PC-9 (cell line): ENCODE measurements at places on chromosomes 5 and 9. TPM values are rescaled to one million over a fixed set of nuclear protein-coding genes. Genes with fewer than 3 reads are reported as not detected.

GAS1 gene
- total RNA-seq: not detected in 2 replicates

ADAMTS13 gene
- 7.1 and 11.1 TPM in 2 replicates for total RNA-seq

CENPH gene
- total RNA-seq: 30.1 and 45.7 TPM in 2 replicates

ADAMTSL2 gene
- 0.39 and 0.50 TPM in 2 replicates for total RNA-seq

SLC6A3 gene
- total RNA-seq: not detected in 2 replicates

NKD2 gene
- 0.57 and 2.6 TPM in 2 replicates for total RNA-seq

DNA sequence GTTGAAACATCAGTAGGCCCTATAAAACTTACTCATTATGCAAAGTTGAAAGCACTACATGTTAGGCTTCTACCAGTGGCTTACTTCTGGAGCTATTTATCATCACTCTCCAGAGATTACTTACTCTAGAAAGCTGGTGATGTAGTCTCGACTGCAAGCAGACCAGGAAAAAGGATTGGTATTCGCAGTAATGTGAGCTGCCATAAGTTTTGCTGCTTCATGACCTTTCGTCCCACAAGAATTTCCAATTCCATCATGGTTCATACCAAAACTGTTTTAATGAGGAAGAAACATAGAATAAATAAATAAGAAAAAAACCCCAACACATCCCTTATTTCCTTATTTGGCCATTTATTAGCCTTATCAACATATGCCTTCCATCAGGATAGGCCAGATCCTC is 181.9 kb downstream of the ADAMTS6 start:
- no peaks in the 10 kb centered on the region for H3K27me3 ChIP-seq
- no peaks in the 10 kb centered on the region for H3K36me3 ChIP-seq
- H3K4me3 ChIP-seq: no peak overlapping the region
- no peak for DNase-seq

GRCh38 chr5:155969537-155969936 is 357.4 kb upstream of the SGCD start:
- DNase-seq: no peak
- H3K27ac ChIP-seq: no peak overlapping the region
- H3K27me3 ChIP-seq: no peaks in the 10 kb centered on the region
- H3K4me1 ChIP-seq: no peaks in the 10 kb centered on the region

DNA sequence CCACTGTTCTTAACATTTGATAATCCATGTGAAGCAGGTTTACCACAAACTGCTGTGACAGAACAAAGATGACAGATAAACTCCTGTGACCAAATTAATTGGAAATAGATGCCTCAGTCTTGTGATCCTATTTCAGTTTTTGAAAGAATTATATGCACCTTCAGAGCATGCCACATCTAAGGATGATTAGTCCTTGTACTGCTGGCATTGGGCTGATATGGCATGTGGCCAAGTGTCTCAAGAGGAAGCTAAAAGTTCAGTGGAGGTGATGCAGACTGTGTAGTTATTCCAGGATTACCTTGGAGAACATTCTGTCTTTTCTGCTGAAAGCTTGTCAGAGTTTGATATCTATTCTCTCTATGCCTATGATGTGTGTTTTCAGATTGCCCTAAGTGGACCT is 314.4 kb upstream of the EFNA5 start:
- no peaks in the 10 kb centered on the region; the same call in 1 of the 2 replicates for H3K4me1 ChIP-seq
- no peak overlapping the region for H3K27ac ChIP-seq
- H3K27me3 ChIP-seq: no peaks in the 10 kb centered on the region
- H3K4me3 ChIP-seq: no peak overlapping the region
- no peaks in the 10 kb centered on the region for H3K36me3 ChIP-seq
- DNase-seq: no peak

DNA sequence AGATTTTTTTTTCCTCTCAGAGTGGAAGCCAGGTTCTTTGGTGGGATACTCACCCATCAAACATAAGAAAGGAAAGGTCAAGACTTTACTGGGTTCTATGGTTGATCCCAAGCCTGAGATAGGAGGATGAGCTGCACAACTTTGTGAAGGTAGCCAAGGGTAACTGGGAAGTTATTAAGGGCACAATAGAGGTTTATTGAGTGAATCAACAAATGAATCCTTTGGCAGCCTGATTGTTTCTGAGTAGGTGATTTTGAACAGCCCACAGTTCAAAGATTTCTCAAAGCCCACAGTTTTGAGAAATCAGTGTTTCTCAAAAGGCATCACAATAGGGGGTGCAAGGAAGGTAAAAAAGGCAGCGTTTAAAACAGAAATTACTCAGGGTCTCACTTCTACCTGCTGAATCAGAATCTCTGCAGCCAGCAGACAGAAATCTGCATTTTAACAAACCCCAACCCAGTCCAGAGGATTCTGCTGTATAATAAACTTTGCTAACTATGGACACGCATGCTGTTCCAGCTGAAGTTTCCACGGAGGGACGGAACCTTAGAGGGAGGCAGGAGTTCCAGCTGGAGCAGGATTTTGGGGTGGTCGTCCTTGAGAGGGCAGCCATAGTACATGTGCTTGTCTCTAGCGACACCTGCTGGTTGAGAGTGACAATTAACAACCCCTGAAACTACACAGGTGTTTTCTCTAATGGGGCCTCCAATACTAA is 32.7 kb upstream of the FSD1L start:
- no peak overlapping the region for H3K4me3 ChIP-seq
- H3K36me3 ChIP-seq: no peaks in the 10 kb centered on the region
- no peak overlapping the region for H3K27ac ChIP-seq
- DNase-seq: peak; percentile 45
- 0 out of 2 replicates have a peak, but pooled peaks cover 3% of the 10 kb centered on the region for H3K4me1 ChIP-seq
- no peaks in the 10 kb centered on the region for H3K27me3 ChIP-seq

GRCh38 chr5:131252824-131253171 is 11.1 kb upstream of the CDC42SE2 start:
- DNase-seq: no peak
- no peak overlapping the region for H3K4me3 ChIP-seq
- H3K4me1 ChIP-seq: peaks cover 3% of the 10 kb centered on the region
- H3K36me3 ChIP-seq: no peaks in the 10 kb centered on the region

DNA sequence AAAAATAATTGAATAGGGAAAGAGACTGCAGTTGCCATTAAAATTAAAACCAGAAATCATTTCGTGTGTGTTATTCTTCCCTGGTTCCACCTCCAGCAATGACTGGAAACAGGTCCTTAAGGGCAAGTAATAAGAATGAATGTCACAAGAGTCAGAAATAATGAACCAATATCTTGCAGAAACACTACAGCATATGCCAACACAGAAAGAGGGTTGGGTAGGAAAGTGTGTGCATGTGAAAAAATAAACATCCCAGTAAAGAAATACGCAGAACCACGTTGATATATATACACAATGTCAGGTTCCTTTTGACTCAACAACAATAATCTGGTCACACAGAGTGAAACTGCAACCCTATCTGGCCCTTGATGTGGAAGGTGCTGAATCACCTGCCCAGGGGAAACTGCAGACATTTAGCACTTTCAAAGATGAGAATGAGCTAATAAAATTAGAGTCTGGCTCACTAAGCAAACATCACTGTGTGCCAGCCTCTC is 15.0 kb downstream of the HMHB1 start:
- no peak overlapping the region for H3K4me3 ChIP-seq
- peaks cover 15% of the 10 kb centered on the region for H3K4me1 ChIP-seq
- H3K27me3 ChIP-seq: no peaks in the 10 kb centered on the region
- peak overlapping the region; percentile 61 for H3K27ac ChIP-seq
- H3K36me3 ChIP-seq: no peaks in the 10 kb centered on the region
- peak; percentile 82 for DNase-seq

DNA sequence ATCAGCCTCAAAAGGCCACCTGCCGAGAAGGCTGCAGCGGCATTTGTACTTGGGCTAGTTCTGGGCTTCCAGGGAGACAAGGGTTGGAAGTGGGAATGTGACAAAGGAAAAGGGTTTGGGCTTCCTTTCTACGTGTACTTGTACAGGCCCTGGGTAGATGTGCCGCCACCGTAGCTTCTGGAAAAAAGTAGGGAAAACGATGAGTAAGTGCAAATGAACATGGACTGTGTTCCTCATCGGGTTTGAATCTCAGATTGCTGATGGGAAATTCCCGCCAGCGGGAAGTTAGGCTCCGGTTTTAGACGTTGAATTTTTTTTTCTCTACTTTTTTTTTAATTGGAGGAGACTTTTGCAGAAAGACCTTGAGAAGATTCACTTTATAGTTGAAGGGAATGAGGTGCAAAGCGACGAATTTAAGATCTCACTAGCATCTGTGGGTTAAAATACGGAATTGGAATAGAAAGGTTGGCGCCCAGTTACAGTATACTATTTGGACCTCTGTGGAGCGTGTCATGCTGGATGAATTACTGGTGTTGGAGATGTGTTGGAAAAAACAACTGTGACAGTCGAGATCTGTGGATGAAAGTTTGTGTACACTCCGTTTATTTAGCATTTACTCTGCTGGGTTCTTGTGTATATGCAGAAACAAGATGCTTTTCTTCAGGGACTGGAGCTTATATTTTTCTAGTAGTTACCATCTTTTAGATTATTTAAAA is 1.2 kb downstream of the G3BP1 start:
- no peak for DNase-seq
- H3K4me1 ChIP-seq: peaks cover 34% of the 10 kb centered on the region
- peak overlapping the region; percentile 66; the same call in 1 of the 2 replicates for H3K27ac ChIP-seq
- no peaks in the 10 kb centered on the region for H3K27me3 ChIP-seq
- H3K36me3 ChIP-seq: peaks cover 28% of the 10 kb centered on the region
- H3K4me3 ChIP-seq: peak overlapping the region; percentile 92

DNA sequence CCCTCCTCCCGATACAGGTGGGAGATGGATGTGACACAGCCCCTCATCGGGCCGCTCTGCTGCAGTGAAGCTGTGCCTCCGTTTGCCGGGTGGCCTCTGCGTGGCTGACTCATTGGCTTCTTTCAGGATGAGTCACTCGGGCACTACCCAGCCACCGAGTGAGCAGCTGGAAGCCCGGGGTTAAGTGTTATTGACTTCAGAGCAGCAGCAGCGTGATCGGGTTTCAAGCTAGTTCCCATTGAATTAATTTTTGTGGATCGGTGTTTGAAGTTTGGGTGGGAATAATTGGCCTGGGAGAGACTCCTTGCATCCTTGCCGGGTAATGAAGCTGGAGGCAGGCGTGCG is 266.4 kb upstream of the IRX4 start:
- H3K27me3 ChIP-seq: peaks cover 69% of the 10 kb centered on the region
- no peak for DNase-seq
- H3K27ac ChIP-seq: no peak overlapping the region
- no peaks in the 10 kb centered on the region for H3K36me3 ChIP-seq
- H3K4me3 ChIP-seq: no peak overlapping the region

- H3K27ac ChIP-seq: no peak overlapping the region
- H3K4me1 ChIP-seq: no peaks in the 10 kb centered on the region
- H3K4me3 ChIP-seq: no peak overlapping the region
- DNase-seq: no peak
Measured at GRCh38 chr9:37996819-37997217, 72.2 kb downstream of the SHB start.

DNA sequence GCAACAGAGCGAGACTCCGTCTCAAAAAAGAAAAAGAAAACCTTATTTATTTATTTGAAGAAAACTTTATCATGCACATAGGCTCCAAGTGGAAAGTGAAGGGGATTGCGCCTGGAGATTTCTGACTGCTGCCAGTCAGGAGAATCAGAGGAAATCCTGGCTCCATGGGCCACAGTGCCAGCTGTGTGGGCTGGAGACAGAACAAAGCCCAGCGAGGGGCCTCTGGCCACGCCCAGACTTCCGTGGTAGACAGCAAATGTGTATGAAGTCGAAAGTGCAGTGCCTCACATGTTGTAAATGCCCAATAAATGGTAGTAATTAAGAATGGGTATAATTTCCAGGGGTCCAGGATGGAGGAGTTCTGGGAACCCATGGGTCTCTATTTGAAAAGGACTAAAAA is 75.8 kb upstream of the WWC1 start:
- H3K27me3 ChIP-seq: peaks cover 83% of the 10 kb centered on the region
- no peaks in the 10 kb centered on the region for H3K36me3 ChIP-seq
- no peak overlapping the region for H3K27ac ChIP-seq
- H3K4me3 ChIP-seq: no peak overlapping the region

DNA sequence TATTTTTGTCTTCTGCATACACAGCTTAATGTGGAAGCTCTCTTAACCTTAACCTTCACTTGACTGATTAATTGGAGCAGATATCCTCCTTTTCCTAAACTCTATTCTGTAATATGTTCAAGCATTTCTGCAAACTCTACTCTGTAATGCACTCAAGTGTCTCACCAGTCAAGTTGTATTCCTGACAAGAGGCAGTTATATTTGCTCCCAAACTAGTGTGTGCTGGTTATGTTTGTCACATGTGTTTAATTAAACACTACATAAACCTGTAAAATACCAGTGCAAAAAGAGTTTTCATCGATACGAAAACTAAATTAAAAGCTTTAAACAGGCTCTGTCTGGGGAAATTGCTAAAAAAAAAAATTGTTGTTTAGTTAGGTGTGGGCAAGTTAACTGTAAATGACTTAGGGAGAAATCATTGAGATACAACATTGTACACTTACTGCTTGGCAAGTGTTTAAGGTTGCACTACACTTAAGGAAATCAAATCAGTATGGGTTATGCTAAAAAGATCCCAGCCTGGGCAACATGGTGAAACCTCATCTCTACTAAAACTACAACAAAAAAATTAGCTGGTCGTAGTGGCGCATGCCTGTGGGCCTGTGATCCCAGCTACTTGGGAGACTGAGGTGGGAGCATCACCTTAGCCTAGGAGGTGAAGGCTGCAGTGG is 6.7 kb downstream of the FAF2 start:
- H3K36me3 ChIP-seq: peaks cover 35% of the 10 kb centered on the region
- no peak overlapping the region for H3K27ac ChIP-seq
- peaks cover 18% of the 10 kb centered on the region for H3K4me1 ChIP-seq
- no peak for DNase-seq
- no peak overlapping the region for H3K4me3 ChIP-seq

- no peak overlapping the region for H3K27ac ChIP-seq
- no peak for DNase-seq
- H3K36me3 ChIP-seq: no peaks in the 10 kb centered on the region
- no peaks in the 10 kb centered on the region for H3K27me3 ChIP-seq
- no peak overlapping the region for H3K4me3 ChIP-seq
Measured at GRCh38 chr5:8844847-8845246, 701.0 kb downstream of the SEMA5A start.

- no peak overlapping the region for H3K4me3 ChIP-seq
- no peak for DNase-seq
- no peaks in the 10 kb centered on the region for H3K36me3 ChIP-seq
- no peak overlapping the region for H3K27ac ChIP-seq
- no peaks in the 10 kb centered on the region for H3K4me1 ChIP-seq
Measured at GRCh38 chr9:126222363-126222834, 104.2 kb upstream of the MVB12B start.

DNA sequence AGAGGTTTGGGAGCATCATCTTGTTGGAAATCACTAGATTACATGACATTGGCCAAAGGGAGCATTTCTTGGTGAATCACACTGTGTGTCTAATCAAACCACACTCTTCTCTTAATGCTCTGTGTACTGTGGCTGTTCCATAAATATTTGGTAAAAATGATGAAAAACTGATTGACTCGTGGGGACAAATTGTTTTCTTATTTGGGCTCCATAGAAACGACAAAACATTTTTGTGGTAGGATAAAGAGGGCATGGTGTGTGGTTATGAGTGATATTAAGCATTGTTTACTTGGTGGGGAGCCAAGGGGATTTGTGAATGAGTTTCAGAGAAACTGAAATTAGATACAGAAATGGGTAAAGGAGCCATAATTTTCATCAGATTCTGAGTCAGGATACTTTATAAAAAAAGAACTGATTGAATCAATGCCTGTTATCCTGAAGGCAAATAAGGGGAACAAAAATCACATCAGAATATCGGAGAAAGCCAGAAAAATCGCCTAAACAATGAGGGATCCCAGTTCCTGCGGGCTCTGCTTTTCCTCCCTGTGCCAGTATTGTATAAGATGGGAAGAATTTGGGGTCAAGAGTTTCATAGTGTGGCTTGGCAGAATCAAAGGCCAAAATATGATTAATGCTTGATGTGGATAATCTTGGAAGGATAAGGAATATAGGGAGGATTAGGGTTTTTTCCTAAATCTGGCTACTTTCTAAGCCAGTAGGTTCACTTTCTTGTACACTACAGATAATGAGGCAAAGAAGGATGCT is 33.3 kb downstream of the FBXL7 start:
- no peaks in the 10 kb centered on the region for H3K36me3 ChIP-seq
- DNase-seq: no peak
- H3K4me3 ChIP-seq: no peak overlapping the region
- no peaks in the 10 kb centered on the region for H3K4me1 ChIP-seq
- H3K27ac ChIP-seq: no peak overlapping the region
